ENCODE measurements at places on chromosomes 16 and 17.
A peak's percentile ranks its signal among the peaks of the same experiment; 100 is the strongest.

- DNase-seq, result no peak
These were observed 438.0 kb upstream of the MAF start for GRCh38 chr16:80038566-80038965.

- DNase-seq, result no peak
These were observed 6.6 kb downstream of the UNK start for GRCh38 chr17:75791254-75791653.

GRCh38 chr17:55254375-55254774 lies 10.4 kb upstream of the HLF start:
- DNase-seq, result no peak

DNA sequence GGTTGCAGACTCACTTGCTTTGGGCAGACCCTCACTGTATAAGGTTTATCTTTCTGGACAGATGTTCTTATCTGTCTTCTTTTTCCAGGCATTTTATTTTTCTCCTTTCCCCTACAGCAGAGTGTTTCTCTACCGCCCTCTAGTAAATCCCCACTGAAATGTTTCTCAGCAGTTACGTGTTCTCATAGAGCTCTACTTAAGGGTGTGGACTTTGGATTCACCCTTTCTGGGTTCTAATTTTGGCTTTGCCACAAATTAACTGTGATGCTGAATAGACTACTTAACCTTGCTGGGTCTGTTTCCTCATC lies 2.0 kb downstream of the ADAT1 start:
- no peak for DNase-seq

- no peak for DNase-seq
These were observed 5.6 kb downstream of the ACE start for GRCh38 chr17:63482509-63482908.

- DNase-seq, result no peak
These were observed 384 bp downstream of the TMEM107 start for GRCh38 chr17:8175795-8176196.

DNA sequence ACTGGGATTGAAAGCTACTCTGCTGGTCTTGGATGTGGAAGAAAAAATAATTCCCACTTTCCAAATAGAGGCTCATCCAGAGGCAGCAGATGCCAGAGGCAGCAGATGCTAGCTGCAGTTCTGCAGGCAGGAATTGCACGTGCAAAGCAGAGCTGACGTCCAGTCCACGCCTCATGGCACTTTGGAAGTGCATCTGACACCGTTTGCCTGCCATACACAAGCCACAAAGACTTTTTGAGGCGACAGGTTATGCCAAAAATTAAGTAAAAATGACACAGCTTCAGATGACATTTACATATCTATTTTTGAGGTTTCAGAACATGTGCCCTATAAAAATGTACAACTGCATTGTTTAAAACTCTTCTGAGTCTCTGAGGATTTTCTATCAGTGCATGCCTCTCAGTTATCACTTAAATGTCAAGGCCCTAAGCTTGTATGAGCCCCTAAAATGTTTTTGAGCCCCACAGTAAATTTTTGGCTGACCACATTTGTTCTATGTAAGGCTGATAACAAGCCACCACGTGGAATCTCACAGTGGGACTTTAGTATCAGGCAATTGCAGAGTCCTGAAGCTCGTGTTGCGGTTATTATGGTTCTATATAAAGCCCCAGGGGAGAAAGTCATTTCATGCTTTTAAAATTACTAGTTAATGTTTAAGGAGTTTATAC lies 239.2 kb downstream of the PRKCA start:
- DNase-seq, result no peak

GRCh38 chr17:44794851-44795413 lies 35.2 kb downstream of the GJC1 start:
- DNase-seq, result no peak

GRCh38 chr16:24423312-24423711 lies 116.1 kb upstream of the RBBP6 start:
- no peak for DNase-seq

DNA sequence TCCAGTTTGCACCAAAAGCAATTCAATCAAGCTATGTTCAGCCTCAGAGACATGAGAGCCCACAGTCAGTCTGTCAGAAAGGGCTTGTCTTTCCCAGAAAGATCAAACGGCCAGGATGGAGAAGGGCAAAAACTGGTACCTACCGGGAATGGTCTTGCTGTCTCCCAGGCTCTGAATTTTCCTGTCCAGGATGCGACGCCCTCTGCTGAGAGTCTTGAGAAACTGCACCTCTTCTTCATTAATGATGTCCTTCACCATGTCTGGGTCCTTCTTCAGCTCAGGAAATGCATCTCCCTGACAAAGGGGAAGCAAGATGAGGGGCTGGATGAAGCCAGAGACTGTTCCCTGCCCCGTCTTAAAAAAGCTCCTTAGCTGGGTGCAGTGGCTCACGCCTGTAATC lies 15.8 kb upstream of the EXOSC6 start:
- no peak for DNase-seq

DNA sequence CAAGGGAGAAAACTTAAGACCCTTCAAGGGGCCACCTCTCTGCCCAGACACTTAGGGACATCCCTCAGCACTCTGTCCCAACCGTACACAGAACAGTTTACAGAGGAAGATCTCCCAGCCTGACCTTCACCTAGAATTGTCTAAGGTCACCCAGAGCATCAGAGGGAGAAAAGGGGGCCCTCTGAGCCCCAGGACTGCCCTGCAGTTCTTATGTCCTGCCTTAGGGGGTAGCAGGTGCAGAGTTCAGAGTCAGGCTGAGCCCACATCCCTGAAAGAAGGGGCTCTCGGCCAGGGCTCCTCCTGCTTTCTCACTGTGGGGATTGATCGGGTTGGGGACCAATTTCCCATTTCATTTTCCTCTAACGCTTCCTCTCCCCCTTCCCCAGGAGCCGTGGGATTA lies 15.4 kb downstream of the CA4 start:
- no peak for DNase-seq

- DNase-seq, result peak; percentile 73
These were observed 10.0 kb downstream of the PITPNC1 start for GRCh38 chr17:67386965-67387551.

GRCh38 chr17:29078183-29079045 lies 35.5 kb downstream of the PIPOX start:
- no peak for DNase-seq

- DNase-seq, result no peak
These were observed 151.2 kb downstream of the MSI2 start for GRCh38 chr17:57407287-57408070.

- no peak for DNase-seq
These were observed 73.8 kb downstream of the C17orf58 start for GRCh38 chr17:67922503-67922902.

DNA sequence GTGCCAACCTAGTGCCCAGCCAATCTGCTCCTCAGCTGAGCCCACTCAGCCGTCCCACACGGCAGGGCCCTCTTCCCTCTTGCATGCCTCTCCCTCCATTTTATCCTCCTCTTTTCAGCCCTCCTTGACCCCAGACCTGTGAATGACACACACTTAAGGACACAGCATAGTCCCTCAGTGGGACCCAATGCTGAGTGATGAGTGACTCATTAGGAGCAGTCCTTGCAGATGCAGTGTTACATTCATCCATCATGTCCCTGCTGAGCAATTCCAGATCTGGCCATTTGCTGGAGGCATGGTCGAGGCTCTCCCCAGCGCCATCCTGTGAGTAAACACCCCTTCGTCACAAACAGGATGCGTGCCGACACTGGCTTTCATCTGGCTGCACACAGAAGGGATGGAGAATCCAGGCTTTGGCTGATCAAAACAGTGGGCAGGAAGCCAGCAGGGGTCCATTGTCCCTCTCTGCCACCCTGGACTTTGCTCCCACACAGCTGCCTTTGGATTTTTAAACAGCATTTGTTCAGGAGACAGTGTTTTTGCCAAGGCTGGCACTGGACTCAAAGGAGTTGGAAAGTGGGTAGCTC lies 122.6 kb downstream of the AXIN2 start:
- DNase-seq, result no peak

- DNase-seq, result no peak
These were observed 1.9 kb downstream of the GLIS2 start for GRCh38 chr16:4317532-4318450.

- DNase-seq, result no peak
These were observed 26.7 kb upstream of the JPT2 start for GRCh38 chr16:1651094-1651973.

DNA sequence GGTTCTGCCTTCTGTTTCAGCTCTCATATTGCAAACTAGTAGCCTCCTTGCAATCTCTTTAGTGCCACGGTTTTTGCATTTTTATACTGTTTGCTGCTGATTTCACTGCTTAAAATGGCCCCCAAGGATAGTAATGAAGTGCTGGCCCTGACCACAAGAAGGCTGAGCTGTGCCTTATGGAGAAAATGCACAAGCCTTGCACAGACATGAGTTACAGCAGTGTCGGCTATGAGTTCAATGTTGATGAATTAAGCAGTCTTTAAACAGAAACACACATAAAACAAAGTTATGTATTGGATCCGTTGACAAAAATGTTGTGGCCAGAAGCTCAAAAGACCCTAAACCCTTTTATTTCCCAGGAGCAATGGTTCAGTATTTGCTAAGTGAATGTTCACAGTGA lies 210.6 kb upstream of the DYNLRB2 start:
- DNase-seq, result no peak

GRCh38 chr16:3158026-3158509 lies 23.2 kb downstream of the ZNF213 start:
- no peak for DNase-seq

DNA sequence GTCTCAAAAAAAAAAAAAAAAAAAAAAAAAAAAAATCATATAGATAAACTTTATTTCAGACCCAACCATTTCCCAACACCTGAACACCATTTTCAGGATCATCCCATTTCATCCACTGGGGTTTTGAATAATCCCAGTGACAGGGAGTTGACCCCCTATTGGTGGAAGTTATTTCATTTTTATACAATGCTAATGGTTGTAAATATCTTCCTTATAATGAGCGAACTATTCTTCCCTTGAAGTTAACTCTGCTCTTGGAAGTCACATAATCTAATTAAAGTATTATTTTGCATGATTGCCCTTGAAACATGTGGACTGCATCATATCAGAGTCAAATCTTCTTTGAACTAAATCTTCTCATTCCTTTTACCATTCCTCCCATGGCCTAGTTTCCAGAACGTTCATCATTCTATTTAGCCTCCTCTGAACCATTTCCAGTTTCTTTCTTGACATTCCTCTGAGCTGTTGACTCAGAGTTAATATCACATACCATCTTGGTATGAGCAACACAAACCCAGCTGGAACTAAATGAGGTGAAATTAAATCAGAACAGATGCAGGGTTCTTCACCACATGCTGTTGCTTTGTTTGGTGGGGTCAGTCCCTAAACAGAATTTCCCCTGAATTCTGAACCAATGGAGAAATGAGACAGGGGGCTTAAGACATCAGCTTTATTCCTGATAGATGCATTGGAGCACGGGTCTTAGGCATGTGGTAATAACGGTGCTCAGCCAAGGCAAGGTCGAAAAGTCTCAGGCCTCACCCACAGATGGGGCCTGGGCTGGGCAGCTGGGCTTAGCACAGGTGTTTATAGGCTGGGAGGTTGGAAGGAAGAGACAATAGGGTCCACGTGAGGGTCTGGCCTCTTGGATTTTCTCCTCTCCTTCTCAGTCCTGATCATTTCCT lies 8.9 kb downstream of the HSD17B2 start:
- no peak for DNase-seq

DNA sequence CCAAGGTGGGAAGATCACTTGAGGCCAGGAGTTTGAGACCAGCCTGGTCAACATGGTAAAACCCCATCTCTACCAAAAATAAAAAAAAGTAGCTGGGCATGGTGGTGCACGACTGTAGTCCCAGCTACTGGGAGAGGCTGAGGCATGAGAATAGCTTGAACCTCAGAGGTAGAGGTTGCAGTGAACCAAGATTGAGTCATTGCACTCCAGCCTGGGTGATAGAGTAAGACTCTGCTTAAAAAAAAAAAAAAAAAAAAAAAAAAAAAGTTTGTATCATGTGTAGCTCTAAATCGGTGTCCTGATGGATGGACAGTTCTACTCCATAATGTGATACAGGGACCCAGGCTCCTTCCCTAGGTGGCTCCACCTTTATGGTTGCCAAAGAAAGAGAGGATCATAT lies 497.1 kb upstream of the RBFOX1 start:
- no peak for DNase-seq

- no peak for DNase-seq
These were observed 45.8 kb downstream of the TEX2 start for GRCh38 chr17:64217249-64217691.

- no peak for DNase-seq
These were observed 71.5 kb upstream of the PLCG2 start for GRCh38 chr16:81707411-81708265.

- no peak for DNase-seq
These were observed 2.6 kb upstream of the MBTPS1 start for GRCh38 chr16:84119368-84119767.

GRCh38 chr16:535446-536405 lies 8.2 kb downstream of the CAPN15 start:
- no peak for DNase-seq

- DNase-seq, result peak; percentile 94
These were observed 480 bp upstream of the MPRIP start for GRCh38 chr17:17041571-17042383.

DNA sequence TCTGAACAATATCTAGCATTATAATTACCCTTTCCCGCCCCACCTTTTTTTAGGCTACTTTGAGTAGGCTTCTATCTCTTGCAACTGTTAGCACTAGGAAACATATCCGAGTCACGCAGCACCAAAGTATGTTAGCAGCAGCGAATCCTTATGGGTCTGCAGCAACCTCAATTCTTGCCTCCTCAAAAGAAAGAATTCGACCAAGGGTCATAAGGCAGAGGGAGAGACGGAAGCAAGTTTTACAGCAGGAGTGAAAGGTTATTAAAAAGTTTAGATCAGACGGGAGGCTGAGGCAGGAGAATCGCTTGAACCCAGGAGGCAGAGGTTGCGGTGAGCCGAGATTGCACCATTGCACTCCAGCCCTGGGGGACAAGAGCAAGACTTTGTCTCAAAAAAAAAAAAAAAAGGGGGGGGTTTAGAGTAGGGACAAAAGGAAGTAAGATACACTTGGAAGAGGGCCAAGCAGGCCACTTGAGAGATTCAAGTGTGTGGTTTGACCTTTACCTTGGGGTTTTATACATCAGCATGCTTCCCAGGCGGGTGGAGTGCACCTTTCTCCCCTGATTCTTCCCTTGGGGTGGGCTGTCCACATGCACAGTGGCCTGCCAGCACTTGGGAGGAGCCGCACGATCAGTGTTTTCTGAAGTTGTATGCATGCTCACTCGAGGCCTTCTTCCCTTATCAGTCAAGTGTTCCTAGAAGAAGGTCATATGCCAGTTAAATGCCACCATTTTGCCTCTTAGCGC lies 67.7 kb downstream of the HLF start:
- no peak for DNase-seq

DNA sequence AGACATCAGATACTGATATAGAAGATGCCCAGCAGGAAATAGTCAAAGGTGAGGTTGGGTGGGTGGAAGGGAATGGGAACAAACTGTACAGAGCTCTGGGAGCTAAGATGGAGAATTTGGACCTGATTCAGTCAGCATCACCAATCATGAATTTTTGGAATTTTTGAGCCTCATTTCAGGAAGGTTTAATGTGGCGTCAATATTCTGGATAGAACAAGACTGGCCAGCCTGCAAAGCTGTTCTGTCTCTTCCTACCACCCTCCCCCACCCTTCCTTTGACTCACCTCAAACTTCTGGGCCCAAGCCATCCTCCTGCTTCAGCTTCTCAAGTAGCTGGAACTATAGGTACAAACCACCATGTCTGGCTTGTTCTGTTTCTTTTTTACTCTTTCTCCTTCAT lies 32.6 kb downstream of the CTCF start:
- DNase-seq, result no peak

GRCh38 chr16:73997971-73998370 lies 298.6 kb upstream of the PSMD7 start:
- no peak for DNase-seq

GRCh38 chr16:88969361-88969831 lies 7.6 kb downstream of the CBFA2T3 start:
- DNase-seq, result no peak

Data from stimulated activated CD4-positive, alpha-beta T cell treated with anti-CD3 and anti-CD28 coated beads, TNF-alpha, amount 100 ng/mL, for 1 hour (primary cell).